Activated T-cell treated with anti-CD3 and anti-CD28 coated beads, Interleukin-2, amount 50 U/mL, for 48 hours (primary cell): ENCODE measurements at places on chromosomes 11 and 22.

DNA sequence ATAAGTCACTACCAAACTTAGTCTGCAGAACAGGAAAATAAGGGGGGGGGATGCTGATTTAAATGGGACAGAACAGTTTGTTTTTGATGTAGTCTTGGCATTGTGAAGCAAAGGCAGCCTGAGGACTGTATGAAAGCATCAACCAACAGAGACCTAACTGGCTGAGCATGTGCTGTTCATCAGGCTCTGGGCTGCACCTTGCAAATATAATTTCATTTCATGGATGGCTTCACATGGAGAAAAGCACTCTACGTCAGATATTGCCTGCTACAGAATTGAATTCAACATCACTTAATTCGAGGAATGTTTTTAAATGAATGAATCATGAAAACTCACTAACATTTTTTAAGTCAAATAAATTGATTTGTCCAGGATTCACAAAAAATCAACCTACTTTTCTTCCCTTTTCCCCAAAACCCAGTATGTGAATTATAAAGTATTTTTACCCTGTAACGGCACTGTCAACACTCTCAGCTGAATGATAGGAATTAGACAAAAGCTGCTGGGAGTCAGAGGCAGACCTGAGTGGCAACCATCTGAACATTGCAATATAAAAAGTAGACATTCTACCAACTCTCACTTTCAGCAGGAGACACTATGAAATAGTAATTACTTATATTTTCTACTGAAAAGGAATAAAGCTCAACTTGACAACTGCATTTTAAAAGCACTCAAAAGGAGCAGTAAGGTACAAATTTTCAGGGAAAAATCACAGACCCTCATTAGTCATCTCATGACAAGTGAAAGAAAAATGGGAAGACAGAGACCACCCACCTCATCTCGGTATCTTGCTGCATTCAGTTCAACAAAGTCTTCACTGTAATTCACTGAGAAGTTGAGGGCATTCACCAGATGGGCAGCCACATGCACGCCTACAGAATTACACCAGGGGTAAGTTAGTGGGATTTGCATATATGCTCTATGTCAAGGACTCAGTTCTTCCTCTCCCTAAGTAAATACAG is 47.5 kb downstream of the NOX4 start:
- no peak for DNase-seq

GRCh38 chr11:95660038-95660437 is 129.5 kb downstream of the FAM76B start:
- DNase-seq: no peak

DNA sequence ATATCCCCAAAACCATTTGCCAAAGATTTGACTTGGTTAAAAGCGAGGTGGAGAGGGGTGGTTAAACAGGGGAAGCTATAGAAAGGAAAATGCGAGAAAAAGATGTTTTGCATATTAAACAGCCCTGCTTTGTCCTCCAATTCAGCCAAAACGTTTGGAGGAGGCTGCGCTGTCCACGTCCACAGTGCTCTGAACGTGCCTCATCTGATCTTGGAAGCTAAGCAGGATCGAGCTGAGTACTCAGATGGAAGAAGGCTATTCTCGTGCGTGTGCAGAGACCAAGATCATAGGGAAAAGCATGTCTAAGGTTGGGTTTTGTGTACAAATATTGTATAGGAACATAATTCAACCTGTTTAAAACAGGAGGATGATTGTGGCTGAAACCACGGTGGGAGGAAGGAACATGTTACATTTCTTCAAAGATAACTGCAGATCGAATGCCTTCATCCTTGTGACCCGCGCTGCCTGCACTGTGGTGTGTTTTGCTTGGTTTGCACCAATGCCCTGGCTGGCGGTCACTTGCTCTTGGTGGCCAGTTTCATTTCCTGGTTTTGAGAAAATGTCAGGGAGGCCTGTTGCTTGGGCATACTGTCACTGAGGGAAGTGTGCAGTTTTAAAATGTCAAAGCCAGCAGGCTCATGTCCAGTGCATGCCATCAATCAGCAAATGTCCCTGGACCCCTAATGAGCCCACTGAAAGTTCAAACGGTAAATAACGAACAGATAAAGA is 40.4 kb downstream of the FLI1 start:
- no peak for DNase-seq

GRCh38 chr22:19710020-19710768 is 4.1 kb upstream of the SEPTIN5 start:
- DNase-seq: no peak

GRCh38 chr11:8488395-8488794 is 105.6 kb downstream of the STK33 start:
- DNase-seq: no peak

GRCh38 chr22:40654522-40655167 is 18.1 kb upstream of the MRTFA start:
- DNase-seq: no peak

DNA sequence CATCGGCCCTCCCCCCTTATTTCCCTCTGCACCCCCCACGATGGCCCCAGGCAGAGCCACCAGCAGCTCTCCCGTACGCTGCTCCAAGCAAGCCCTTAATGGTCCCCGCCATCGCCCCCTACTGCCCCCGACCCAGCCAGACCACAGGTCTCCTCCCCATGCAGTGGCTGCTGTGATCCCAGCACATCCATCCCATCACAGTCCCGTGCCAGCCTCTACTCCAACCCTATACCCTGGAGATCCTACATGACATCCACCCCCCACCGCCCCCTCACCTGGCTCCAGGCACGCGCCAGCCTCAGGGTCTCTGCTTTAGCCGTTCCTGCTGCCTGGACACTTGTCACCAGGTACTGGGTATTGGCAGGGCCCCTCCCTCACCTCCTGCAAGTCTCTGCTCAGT is 85.8 kb upstream of the RTL6 start:
- no peak for DNase-seq

- DNase-seq: no peak
Measured at GRCh38 chr22:23353004-23353403, 172.7 kb downstream of the BCR start.

GRCh38 chr11:14907411-14908213 is 15.6 kb upstream of the CYP2R1 start:
- DNase-seq: peak; percentile 93

- DNase-seq: no peak
Measured at GRCh38 chr22:43706151-43706550, 106.0 kb downstream of the EFCAB6 start.

- DNase-seq: no peak
Measured at GRCh38 chr11:11074686-11075335, 217.0 kb upstream of the ZBED5 start.

DNA sequence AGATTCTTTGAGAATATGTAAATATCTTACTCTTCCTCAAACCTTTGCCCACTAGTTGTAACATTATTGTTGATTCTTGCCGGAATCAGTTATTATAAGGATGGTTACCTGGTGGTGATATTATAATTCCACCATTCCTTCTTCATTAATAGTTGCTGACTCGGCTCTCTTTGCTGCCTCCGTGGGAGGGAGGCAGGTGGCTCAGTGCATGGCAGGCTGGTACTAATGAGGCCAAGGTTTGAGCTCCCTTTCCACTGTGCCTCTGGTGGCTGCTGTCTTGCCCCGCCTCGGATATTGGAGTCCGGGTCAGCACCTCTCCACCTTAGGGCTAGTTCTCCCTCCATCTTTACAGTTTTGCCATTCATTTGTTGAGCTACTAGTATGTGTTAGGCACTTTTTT is 12.7 kb downstream of the CD6 start:
- peak; percentile 53 for DNase-seq

GRCh38 chr11:95788921-95789505 is 569 bp downstream of the FAM76B start:
- no peak for DNase-seq

- DNase-seq: no peak
Measured at GRCh38 chr11:19525276-19525675, 187.4 kb upstream of the NAV2 start.

DNA sequence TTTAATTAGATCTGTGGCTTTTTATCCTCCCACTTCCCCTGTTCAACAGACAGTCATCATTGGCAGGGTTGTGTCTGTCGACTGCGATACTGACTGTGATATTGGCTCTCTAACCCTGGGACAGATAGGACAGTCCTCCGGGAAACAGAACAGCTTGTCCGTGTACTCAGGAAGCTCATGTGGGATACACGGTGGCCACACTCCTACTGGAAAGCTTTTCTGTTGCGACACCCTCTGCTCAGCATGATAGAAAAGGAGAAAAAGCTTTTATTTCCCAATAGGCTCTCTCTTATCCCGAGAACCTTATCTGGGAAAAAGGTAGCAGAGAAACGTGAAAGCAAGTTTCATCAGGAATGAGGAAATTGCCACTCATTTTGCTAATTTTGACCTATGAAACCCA is 60.4 kb upstream of the HSPA8 start:
- no peak for DNase-seq

GRCh38 chr22:27686534-27686933 is 115.0 kb downstream of the MN1 start:
- no peak for DNase-seq

GRCh38 chr22:27962268-27963044 is 43.4 kb upstream of the PITPNB start:
- no peak for DNase-seq

DNA sequence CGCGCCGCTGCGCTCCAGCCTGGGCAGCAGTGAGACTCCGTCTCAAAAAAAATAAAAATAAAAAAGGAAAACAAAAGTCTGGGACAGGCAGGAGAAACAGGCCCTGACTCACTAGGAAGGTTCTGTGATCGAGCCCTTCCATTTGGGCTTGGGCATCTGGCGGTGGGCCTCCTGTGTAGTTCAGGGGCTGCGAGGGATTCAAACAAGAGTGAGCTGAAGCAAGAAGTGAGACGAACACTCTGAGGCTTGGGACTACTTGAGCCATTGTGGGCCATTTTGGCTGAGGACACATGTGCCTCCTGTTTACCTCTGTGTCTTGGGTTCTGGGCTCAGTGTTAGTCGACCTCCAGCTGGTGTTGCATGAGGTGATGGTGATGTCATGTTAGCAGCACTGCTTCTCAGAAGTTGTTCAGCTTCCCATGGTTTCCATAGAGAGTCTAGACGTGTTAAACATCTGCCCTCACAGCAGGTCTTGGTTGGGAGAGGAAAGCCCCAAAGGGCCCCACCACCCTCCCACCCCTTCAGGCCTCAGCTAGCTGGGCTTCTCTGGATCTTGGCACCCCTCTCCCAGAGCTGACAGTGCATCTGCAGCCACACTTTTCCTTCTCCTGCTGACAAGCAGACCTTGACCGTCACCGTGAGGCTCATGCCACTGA is 57.8 kb downstream of the MED15 start:
- peak; percentile 32 for DNase-seq

DNA sequence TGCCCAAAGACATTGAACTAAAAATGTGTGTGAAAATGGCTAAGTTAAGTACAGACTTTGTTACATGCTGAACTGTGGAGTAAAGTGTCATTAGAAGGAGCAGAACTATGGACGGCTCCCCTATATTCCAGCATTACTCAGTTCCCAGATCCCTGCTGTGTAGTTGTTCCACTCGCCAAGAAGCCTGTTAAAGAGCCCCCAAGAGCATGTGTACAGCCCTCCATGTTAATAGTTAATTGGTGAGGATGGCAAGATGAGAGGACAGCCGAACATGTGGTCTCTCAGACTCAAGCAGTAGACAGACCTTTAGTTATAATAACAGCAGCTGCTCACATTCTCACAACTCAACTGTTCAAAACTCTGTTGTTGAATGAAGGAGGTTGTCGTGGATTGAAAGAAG is 127.4 kb downstream of the ELP4 start:
- no peak for DNase-seq

GRCh38 chr11:103091064-103091800 is 728 bp downstream of the DCUN1D5 start:
- peak; percentile 68 for DNase-seq

DNA sequence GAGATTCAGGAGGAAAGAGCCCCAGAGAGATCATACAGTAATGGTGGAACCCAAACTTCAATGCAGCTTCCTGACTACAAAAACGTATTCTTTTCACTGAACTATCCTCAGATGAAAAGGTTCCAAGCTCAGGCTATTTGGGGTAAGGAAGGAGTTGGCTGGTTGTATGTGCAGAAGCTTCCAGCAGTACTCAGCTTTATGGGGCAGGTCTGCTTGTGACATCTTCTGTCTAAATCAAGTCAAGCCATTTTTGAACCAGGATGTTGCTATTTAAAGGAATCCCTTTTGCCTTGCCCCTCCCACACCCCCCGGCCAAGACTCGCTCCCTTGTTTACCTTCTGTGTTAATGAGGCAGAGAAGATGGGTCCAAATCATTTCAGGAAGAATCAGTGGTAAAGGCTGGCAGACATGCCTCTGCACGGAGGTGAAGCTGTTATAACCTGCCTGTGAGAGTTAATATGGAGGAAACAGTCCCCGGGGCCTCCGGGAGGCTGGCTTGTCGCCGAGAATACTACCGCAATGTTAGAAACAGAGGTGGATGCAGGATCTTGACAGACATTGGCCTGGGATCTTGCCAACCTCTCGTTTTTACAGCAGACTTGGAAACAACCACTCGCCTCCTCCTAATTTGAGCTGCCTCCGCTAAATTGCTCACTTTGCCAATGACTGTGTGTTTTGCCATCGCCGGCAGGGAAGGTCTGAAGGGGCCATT is 45.4 kb downstream of the TIMP3 start:
- no peak for DNase-seq

DNA sequence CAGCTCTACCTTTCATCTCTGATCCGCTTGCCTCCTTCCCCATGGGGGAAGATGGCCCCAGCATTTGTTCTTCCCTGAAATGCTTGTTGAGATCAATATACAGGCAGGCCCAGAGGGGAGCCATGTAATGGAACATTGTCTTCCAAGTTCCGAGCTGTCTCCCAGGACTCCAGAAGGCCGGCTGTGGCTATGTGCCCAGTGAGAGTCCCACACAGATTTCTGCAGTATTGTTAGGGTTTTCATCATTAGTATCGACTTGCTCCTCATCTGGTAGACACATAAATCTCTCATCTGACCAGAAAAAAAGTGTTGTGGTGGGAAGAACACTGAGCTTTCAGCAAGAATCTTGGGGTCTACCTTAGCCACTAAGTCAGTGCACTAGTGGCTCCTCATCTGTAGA is 163.4 kb downstream of the TRIM29 start:
- DNase-seq: no peak

- DNase-seq: no peak
Measured at GRCh38 chr22:43345761-43346301, 2.7 kb upstream of the SCUBE1 start.

- no peak for DNase-seq
Measured at GRCh38 chr22:47587361-47587760, 824.9 kb downstream of the TBC1D22A start.

DNA sequence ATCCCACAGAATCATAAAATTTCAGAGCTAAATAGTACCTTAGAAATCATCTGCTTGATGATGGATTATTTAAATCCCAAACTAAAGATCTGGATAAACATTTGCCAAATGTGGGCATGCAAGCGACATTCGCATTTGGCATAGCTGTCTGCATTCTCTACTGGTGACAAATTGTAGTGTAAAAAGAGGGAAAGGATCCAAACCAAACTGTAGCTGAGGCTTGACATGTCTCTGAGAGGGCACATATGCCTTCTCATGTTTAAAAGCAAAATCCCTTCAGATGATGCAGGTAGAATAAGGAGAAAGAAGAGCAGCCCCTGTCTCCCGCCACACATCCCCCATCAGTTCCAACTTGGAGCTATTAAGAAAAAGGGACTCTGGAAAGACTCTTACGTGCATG is 257.5 kb upstream of the MTNR1B start:
- DNase-seq: no peak
